ENCODE measurements at places on chromosomes 3 and 15. TPM values are rescaled to one million over a fixed set of nuclear protein-coding genes. Genes with fewer than 3 reads are reported as not detected.

TMEM108 gene
- total RNA-seq: 0.59 TPM

PRSS50 gene
- total RNA-seq: 0.28 TPM

FAM107A gene
- total RNA-seq: 7.8 TPM

HEG1 gene
- 36.6 TPM for total RNA-seq

DNA sequence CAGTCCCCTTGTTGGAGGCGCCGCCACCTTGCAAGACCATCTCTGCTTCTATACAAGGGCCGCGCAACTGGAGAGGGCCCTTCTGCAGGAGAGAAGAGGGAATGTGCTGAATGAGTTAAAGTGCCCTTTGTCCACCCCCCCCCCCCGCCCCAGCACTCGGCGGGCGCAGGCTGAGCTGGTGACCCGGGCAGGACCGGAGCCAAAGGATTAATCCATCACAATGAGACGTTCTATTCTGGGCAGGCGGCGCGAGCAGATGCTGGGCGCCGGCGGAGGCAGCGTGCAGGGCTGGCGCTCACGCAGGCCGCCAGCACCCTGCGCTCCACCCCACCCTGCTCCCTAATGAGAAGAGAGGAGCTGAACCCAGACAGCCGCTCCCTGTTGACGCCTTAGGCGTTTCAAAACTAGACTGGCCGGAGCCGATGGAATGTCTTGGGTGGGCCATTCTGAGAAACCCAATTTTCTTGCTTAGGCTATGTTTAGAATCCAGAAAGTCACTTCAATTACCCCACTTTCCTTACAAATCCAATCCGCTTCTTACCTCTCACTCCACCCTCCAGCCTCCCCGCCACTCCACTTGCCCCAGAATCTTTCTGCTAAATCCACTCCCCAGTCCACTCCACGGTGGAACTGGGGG is 32.9 kb downstream of the GJD2 start:
- DNase-seq: peak; percentile 22

DNA sequence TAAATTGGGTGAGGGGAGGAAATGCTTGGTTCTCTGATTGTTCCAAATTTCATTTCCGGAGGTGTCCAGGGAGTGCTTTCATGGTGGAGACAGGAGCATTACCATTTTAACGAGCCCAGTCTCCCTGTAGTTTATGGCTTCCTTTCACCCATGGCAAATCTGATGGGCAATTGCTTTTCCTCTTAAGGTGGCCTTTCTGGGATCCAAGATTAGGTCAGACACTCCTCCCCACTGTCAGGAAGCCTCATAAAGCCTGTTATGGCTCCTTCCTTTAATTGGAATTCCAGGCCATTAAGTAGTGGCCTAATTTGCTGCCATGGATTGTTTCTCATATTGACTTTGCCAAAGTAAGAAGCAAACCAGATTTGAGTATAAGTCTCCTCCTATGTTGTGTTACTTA is 157.8 kb downstream of the PDCD6IP start:
- DNase-seq: no peak

- no peak for DNase-seq
These were observed 630 bp downstream of the KIF15 start for GRCh38 chr3:44762170-44762677.

DNA sequence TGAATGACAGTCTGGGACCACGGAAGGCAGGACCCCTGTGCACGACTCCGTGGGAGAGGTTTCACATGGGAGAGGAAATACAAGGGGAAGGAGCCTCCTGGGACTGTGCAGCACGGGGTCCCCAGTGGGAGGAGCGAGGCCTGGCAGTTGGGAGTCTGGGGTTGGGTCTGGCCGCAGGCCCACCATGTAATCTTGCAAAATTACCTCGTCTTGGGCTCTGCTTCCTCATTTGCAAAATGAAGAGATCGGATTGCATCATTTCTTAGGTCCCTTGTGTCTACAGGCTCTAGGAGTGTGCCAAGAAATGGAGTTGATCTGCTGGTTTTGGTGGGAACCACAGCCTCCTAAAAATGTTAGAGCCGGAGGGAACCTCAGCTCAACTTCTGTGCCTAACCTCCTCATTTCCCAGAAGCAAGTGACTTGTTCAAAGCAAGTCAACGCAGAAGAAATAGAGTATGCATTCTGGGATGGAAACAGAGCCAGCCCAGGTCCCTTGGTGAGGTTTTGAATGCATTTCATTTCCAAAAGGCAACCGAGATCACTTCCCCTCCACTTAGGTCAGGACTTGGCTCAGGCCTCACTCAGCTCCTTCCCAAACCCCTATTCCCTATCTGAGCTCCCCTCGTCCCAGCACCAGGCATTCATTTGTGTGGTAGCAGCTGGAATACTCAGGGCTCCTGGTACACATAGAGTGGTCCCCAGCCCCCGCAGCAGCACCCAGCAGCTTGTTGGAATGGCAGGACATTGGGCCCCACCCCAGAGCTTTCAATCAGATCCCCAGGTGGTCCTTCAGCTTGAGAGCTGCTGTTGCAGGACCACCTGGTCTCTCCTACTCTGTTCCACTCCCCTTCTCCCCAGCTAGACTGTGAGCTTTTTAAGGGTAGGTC is 267.7 kb downstream of the XXYLT1 start:
- no peak for DNase-seq

DNA sequence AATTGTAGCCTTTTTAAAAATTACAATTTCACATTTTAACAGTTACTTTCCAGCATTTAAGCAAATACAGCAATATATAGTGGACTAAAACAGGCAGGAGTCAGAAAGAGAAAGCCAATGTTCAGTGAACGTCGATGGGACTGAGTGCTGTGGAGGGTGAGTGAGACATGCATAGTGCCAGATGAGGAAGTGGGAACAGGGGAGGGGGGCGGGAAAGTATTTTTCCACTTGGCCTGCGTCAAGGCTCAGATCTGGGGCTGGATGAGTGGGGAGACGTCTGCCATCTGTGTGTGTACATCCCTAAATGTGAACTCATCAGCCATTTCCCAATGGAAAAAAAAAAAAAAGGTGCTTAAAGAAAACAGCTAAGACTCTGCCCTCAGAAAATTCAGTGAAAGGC is 19.2 kb upstream of the RAD18 start:
- DNase-seq: no peak

DNA sequence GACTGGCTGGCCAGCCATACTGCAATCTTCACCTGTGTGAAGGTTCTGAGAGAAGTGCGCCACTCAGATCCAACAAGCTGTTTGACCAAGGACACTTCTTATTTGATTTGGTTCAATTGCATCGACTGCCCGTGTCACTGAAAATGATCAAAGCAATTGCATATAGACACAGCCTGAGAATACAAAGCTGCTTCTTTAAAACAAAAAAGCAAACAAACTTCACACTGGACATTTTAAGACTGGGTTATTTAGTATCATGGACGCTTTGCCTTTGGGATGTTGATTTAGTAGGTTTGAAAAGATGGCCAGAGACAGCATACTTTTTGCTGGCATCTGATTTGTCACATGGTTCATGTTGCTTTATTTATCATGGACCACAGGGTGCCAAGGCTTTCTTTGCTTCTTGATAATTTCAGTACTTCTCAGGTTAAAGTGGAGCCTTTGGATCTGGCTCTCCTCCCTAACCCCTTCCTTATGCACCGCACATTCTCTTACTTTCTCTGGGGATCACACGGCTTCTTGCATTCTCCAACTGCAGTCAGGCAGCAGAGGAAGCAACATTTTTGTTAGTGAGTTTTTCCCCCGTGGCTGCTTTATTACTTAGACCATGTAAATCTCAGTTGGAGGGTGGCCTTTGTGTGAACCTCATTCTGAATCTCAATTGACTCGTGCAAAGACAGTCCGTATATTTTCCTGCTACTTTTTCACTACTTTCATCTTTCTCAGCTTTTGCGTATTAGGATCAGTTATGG is 151.0 kb downstream of the CD47 start:
- DNase-seq: no peak

- no peak for DNase-seq
These were observed 23.4 kb upstream of the NRG4 start for GRCh38 chr15:76035593-76035992.

GRCh38 chr3:73121669-73122331 is 60.3 kb downstream of the EBLN2 start:
- no peak for DNase-seq

All from pancreas (tissue), 10 donors.